ENCODE measurements at places on chromosomes 6 and 20.

DNA sequence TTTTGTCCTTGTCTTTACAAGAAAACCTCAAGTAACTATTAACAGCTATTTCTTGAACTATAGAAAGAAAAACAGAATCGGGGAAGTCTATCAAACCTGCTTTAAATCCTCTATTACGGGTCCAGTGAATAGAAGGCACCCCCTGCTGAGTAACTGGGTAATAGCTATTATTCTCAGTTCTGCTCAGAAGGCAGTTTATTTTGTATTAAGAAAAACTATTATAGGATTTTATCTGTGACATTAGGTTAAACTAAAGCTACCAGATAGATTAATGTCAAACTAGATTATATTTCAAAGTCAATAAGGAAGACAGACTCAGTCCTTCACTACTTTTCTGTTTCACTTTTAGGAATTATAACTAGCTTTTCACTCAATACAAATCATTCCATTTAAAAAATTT, 93.7 kb downstream of the DST start:
- DNase-seq = no peak

DNA sequence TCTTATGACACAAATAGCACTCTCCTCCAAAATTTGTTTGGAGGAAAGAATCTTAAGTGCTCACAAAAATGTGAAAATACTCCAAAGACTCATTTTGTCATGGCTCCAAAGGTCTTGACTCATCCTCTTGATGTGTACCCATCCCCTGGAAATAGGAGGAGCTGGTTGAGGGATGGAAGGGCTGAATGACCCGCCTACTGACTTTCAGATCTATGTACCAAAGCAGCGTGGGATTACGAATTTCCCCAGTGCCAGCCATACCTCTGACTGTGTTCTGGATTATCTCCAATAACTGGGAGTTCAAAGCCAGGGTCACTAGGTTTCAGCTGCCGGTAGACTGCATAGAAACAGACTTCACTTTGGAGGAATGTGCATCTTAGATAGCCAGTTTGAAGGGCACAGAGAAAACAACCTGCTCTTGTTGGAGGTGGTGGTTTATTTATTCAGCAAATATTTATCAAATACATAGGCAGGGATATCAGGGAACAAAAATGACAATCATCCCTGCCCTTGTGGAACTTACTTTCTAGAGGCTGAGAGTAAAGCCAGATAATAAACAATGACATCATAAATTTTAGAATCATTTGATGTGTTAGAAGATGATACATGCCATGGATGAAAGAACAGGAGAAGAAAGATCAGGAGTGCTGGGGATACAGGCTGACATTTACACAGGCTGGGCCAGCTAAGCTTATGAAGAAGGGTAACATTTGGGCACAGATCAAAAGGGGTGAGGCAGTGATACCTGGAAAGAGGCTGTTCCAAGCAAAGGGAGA, 246.6 kb downstream of the TBXT start:
- DNase-seq = no peak

DNA sequence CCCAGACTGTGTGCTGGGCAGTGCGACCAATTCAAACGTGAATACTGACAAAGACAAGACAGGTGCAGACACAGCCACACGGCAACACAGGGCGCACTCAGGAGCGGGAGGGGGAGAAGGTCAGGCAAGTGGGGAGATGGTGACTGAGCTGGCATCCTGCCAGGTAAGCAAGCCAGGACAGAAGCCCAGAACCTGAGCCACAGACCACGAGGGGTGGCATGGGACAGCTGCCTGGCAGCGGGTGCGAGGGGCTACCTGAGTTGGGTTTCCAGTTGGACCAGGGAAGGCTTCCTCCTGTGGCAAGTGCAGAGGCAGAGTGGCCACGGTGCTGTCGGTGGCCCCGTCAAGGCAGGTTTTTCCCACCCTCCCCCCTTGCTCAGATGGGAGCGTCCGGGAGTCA, 215.2 kb upstream of the ARID1B start:
- no peak for DNase-seq

DNA sequence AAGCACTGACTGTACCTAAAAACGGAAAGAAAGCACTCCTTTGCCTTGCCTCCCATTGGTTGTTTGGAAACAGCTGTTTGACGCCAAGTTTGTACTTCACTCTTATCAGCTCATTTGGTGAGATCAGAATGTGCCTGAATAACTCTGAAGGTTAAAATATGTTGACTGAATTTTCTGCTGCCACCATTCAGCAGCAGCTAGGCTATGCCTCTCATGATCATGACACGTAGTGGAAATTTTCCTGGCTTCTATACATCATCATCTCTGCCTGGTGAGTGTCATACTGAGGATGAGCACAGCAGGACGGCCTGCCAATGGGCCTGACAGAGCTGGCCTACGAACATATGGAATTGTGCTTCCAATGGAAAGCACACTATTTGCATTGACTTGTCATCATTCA, 704.9 kb upstream of the CITED2 start:
- no peak for DNase-seq

DNA sequence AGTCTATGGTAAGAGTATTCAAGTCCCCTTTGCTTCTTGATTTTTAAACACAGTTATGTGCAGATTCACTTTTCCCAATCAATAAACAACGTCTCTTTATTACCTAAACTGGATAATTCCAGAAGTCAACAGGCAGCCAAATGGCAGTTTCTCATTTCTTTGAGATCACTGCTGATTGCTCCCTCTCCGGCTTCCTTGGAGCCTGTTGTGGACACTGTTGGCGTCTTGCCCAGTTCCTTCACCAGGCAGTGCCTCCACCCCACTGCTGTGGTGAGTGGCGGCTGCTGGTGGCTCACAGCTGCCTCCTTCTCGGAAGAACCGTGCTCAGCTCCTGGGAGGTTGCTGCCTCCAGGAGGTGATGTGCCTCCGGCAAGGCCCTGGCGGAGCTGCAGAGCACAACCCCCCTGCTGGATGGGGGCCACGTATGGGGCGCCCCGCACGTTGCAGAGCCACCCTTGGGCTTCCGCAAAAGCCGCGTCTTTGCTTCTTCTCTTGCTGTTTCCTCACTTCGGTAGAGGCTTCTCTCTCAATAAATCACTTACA, 105.1 kb upstream of the CNKSR3 start:
- no peak for DNase-seq

DNA sequence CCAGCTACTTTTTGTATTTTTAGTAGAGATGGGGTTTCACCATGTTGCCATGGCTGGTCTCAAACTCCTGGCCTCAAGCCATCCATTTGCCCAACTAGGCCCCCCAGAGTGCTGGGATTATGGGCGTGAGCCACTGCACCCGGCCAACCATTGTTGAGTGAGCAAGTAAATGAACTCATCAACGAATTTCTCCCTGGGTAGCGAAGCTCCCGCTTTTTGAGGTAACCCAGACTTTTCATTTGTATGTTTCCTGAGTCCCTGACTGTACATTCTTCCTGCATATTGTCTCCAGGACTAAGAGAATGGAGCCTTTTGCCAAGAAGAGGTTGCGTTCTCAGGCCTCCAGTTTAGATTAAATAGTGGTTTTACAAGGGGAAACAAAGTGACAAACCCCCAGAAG, 36.4 kb downstream of the RIPOR3 start:
- no peak for DNase-seq

All from stimulated activated CD8-positive, alpha-beta memory T cell treated with anti-CD3 and anti-CD28 coated beads, Interleukin-4, amount 100 ng/mL, for 1 hour (primary cell).